ENCODE measurements at places on chromosomes 3 and 15.

- no peak for DNase-seq
Observed at GRCh38 chr15:81363276-81363675, 10.7 kb downstream of the TMC3 start.

- no peak for DNase-seq
Observed at GRCh38 chr15:92122259-92122658, 268.8 kb downstream of the SLCO3A1 start.

DNA sequence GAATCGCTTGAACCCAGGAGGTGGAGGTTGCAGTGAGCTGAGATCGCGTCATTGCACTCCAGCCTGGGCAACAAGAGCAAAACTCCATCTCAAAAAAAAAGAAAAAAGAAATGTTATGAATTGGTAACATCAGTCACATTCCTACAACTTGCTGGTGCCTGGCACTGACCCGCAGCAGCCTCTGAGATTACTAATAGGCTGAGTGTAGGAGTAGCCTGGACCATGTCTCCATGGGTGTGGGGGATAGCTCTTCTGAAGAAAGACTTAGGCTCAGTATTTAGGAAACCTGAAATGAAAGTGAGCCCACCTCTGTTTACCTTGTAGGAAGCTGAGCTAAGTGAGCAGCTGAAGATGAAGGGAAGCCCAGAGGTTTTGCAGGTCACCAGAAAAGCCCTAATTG, 148.3 kb downstream of the LRRC28 start:
- no peak for DNase-seq

DNA sequence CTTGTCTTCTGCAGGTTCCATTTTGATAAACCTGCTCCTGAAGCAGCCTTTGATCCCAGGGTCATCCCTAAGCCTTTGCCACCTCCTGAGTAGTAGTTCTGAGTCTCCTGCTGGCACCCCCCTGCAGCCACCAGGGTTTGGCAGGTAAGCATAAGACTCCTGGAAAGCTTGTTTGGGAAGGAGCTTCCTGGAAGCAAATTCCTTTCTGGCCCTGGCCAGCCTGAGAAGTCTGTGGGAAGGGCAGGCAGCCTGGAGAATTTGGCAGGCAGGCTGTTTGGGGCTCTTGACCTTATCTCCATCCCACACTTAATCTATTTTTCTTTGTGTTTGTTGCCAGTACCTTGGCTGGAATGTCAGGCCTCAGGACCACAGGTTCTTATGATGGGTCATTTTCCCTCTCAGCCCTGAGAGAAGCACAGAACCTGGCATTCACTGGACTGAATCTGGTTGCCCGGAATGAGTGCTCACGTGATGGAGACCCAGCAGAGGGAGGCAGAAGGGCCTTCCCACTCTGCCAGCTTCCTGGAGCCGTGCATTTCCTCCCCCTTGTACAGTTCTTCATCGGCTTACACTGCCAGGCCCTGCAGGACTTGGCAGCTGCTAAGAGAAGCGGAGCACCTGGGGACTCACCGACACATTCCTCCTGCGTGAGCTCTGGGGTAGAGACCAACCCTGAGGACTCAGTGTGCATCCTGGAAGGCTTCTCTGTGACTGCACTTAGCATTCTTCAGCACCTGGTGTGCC, 13.4 kb downstream of the ATRIP start:
- DNase-seq, result no peak

DNA sequence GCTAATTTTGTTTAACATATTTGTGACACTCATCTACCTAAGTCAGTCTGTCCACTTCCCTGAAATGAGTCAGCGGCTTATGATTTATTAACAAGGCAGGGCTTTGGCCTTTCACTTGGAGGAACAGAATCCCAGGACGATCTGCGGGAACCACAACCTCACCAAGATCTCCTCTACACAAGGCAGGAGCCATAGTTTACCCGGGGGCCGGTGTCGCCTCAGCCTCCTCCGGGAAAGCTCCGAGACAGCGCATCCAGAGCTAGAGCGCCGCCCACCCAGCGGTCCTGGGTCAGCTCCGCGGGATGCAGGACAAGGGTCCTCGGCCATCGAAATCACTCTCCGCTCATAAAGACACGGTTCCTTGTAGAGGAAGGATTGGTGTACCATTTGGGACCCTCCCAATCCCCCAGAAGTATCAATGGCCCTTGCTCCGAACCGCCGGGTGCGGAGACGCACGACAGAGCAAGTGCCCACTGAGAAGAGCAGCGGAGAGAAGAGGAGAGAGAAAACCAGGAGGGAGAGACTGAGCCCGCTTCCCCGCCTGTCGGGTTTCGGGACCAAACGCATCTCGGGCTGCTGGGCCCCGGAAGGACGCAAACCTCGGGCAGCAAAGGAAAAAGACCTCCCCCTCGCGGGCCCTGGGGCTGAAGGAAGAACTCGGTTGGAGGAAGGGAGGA, 13.1 kb upstream of the ALCAM start:
- DNase-seq, result no peak

DNA sequence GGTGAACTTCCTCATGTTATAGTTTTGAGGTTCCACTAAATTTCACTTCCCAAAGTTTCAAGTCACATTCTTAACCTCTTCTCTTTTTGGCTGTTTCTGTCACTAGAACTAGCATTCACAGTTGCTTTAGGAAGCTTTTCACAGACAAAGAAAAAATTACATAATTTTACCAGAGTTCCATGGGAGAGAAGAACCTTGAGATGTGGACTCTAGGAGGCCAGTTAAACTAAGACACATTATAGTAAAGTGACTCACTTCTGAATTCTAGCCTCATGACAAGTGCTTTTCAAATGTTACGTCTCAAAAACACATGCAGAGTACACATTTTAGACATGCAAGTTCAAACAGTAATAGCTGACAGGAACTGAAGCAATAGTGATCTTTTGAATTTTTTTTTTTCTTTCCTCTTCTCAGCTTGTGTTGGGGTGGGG, 39.9 kb upstream of the LRTM1 start:
- no peak for DNase-seq

GRCh38 chr3:194455481-194455880, 31.3 kb downstream of the ATP13A3 start:
- DNase-seq, result no peak

GRCh38 chr3:71482771-71483170, 100.8 kb downstream of the FOXP1 start:
- DNase-seq, result no peak

- no peak for DNase-seq
Observed at GRCh38 chr15:65026756-65027155, 2.7 kb downstream of the MTFMT start.

GRCh38 chr15:74988007-74988800, 7.2 kb upstream of the SCAMP5 start:
- no peak for DNase-seq

GRCh38 chr3:64082411-64082810, 59.1 kb upstream of the PSMD6 start:
- no peak for DNase-seq

All from T-helper 2 cell (primary cell).